ENCODE measurements at places on chromosomes 13 and 19. TPM values are rescaled to one million over a fixed set of nuclear protein-coding genes. Genes with fewer than 3 reads are reported as not detected.

GRCh38 chr19:18452386-18452785 is 14.5 kb upstream of the ISYNA1 start:
- peaks cover 1% of the 10 kb centered on the region for H3K4me1 ChIP-seq
- peaks cover 2% of the 10 kb centered on the region for H3K36me3 ChIP-seq
- no peak overlapping the region for H3K4me3 ChIP-seq
- no peak for DNase-seq
- no peak overlapping the region for H3K27ac ChIP-seq

Gene ZNF730
- total RNA-seq: 1.6 TPM

DNA sequence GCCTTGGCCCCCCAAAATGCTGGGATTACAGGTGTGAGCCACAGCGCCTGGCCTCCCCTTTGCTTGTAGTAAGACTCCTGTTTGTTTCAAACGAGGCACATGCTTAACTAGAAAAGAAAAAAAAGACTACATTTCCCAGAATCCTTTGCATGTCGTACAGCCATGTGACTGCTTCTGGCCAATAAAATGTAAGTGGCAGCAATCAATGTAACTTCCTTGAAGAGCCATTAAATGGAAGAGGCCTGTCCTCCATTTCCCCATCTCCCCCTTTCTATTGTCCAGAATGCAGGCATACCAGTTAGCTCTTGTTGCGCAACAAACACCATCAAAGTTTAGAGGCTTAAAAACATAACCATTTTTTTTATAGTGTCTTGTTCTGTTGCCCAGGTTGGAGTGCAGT is 10.4 kb upstream of the GPR32 start:
- H3K4me3 ChIP-seq: no peak overlapping the region
- H3K27ac ChIP-seq: no peak overlapping the region
- no peaks in the 10 kb centered on the region for H3K36me3 ChIP-seq
- no peaks in the 10 kb centered on the region for H3K4me1 ChIP-seq
- no peak for DNase-seq

Gene ZNF607
- total RNA-seq: 10.8 TPM

Gene FCER2
- 0.26 TPM for total RNA-seq

Measured in activated naive CD8-positive, alpha-beta T cell treated with anti-CD3 and anti-CD28 coated beads, Interleukin-2, amount 10 ng/mL, durations not matched to agents 7 days and 5 days (primary cell).